Neural crest cell (in vitro differentiated cells): ENCODE measurements at places on chromosomes 2 and 18.

DNA sequence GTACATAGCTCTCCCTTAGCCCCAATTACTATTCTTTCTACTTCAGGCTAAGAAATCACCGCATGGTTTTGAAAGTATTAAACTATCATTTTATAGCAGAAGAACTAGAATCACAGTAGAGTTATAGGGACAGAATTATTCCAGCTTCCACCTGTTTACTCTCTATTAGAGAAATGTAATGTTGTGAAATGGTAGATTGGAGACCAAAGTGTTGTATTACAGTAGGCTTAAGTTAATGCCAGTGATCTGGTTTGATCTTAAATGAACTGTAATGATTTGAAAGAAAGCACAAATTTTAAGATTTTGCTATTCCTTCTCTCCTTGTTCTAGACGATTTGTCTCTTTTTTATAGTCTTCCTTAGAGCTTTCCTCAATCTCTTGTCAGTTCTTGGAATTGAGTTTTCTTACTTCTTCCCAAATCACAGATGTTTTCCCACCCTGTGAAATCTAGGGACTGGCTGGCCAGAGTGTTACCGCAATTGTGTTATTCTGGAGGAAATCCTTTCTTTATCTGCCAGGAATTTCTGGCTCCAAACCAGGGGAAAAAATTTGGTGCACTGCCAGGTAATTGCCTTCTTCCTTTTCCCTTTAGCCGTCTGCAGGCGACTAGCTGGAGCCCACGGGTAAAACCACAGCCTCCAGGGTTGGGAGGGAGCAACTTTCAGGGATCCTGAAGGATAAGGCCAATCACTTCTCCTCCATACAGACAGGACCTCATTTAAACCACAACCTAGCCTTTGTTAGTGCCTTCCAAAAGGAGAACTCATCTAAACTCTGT, 51.7 kb downstream of the NOP58 start:
- peaks cover 2% of the 10 kb centered on the region for H3K36me3 ChIP-seq
- no peak overlapping the region for H3K4me3 ChIP-seq
- no peak for DNase-seq

GRCh38 chr18:60022671-60023276, 123.0 kb downstream of the PMAIP1 start:
- no peak overlapping the region for H3K27ac ChIP-seq
- DNase-seq: no peak
- peaks cover 30% of the 10 kb centered on the region for H3K4me1 ChIP-seq
- no peak overlapping the region for H3K4me3 ChIP-seq

DNA sequence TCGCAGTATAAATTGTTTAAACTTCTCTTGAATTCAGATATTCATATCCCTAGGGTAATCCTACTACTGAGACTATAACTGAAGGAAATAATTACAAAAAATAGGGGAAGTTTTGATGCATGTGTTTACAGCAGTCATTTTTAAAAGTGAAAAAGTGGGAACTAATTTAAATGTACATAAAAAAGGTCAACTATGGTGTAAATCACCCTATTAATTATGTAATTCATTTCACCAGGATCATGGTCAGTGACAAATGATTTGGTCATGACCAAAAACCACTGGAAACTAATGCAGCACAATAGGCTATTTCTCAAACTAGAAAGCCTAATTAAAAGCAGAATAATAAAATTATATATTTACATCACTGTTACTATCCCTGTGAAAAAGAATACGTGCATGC, 5.0 kb upstream of the CNGA3 start:
- no peak overlapping the region for H3K4me3 ChIP-seq
- H3K27me3 ChIP-seq: peaks cover 51% of the 10 kb centered on the region
- H3K36me3 ChIP-seq: peaks cover 3% of the 10 kb centered on the region
- peaks cover 10% of the 10 kb centered on the region for H3K4me1 ChIP-seq
- no peak overlapping the region for H3K27ac ChIP-seq

- no peaks in the 10 kb centered on the region for H3K36me3 ChIP-seq
- peak; percentile 48 for DNase-seq
- peaks cover 94% of the 10 kb centered on the region for H3K27me3 ChIP-seq
- H3K4me1 ChIP-seq: peaks cover 17% of the 10 kb centered on the region
- H3K27ac ChIP-seq: no peak within 1 kb of the TSS
Measured at GRCh38 chr2:176128982-176129796, at the start of gene HOXD8. HOXD8 (plus strand) TSS chr2:176129705; CDS start chr2:176130367, 662 bp downstream.

- H3K27ac ChIP-seq: no peak overlapping the region
- H3K4me3 ChIP-seq: no peak overlapping the region
- H3K36me3 ChIP-seq: no peaks in the 10 kb centered on the region
- DNase-seq: peak; percentile 59
Measured at GRCh38 chr2:69816923-69817542, 12.4 kb upstream of the GMCL1 start.

DNA sequence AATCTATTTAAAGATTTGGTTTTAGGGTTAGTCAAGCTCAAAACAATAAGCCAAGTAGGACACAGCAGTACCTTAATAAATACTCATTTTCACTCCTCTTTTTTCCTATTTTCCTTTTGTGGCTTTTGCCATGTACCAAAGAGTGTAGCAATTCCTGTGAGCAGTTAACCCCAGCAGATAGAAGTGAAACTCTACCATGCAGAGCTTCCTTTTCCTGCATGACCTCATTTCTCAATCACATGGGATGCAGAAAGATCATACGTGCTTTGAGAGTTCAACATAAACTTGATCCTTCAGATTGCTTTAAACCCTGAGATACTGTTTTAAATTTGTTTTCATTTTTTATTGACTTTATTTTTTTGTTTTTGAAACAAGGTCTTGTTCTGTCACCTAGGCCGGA, 99.1 kb upstream of the ARHGAP15 start:
- H3K4me3 ChIP-seq: no peak overlapping the region
- peaks cover 8% of the 10 kb centered on the region for H3K4me1 ChIP-seq
- no peak overlapping the region for H3K27ac ChIP-seq
- no peak for DNase-seq
- no peaks in the 10 kb centered on the region for H3K36me3 ChIP-seq

GRCh38 chr2:33084433-33084832, 137.7 kb downstream of the LTBP1 start:
- H3K36me3 ChIP-seq: no peaks in the 10 kb centered on the region
- H3K4me3 ChIP-seq: no peak overlapping the region
- H3K27me3 ChIP-seq: no peaks in the 10 kb centered on the region
- H3K4me1 ChIP-seq: peaks cover 15% of the 10 kb centered on the region
- DNase-seq: no peak
- H3K27ac ChIP-seq: no peak overlapping the region

DNA sequence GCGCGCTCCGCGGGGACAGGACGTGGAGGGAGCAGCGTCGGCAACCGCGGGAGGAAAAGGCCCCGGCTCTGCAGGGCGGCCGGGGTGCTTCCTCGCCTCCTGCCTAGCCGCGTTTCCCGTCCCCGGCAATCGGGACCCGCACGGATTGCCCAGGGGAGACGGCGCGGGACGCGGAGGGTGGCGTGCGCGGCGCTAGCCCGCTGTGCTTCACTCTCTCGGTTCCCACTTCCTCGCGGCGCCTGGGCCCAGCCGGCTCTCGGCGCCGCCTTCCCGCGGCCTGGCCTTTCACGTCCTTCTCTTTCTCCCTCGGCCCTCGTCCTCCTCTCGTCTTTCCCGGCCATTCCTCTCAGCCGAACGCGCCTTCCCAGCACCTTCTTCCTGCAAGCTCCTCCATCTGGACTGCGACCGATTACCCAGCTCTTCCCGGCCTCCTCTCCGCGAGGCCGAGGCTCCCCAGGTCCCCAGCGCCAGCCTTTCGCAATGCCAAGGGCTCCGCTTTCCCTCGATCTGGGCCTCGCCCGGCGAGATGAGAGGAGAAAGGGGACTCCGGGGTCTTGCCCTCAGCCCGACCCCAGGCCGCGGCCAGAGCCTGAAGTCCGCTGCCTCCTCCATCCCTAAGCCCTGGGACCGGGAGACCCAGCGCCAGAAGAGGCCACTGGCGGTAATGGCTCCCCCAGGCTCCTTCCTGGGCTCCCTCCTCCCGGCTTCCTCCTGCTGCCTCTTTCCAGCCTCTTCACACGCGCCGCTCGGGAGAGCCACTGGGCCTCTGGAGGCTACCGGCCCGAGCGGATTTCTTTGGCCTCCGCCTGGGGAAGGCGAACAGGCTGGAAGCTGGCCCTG, 34.3 kb upstream of the ATP6V1B1 start:
- H3K27ac ChIP-seq: peak overlapping the region; percentile 96
- peaks cover 6% of the 10 kb centered on the region for H3K36me3 ChIP-seq
- H3K4me1 ChIP-seq: peaks cover 38% of the 10 kb centered on the region

DNA sequence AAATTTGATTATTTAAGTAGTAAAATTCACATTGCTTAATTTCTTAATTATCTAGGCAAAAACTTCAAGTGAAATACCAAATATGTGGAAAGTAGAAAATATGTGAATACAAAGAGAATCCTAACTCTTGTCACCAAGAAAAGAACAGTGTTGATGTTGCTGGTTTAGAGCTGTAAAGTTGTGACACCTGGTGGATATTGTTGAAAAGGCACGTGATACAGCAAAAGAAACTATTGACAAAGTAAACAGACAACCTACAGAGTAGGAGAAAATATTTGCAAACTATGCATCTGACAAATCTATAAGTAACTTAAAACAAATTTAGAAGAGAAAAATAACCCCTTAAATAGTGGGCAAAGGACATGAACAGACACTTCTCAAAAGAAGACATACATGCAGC, 25.6 kb upstream of the ZC3H15 start:
- no peak overlapping the region for H3K4me3 ChIP-seq
- no peaks in the 10 kb centered on the region for H3K4me1 ChIP-seq
- DNase-seq: no peak

DNA sequence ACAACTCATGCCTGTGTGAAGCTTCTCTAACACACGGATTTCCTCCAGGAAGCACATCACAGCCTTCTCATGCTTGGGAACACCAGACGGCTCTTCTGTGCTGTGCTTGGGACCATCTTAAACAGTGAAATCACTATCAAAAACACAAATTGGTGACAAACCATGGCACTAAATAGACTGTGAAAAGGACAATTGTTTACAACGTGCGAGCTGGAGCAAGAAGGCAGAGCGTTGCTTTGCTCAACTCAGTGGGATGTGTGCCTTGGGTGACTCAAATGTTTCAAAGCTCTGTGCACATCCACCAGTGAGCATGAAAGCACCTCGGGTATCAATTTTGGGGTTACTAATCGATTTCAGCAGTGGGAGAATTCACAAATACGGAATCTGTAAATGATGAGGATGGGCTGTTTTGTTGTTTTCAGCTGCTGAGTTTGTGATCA, 182.4 kb upstream of the ARL4C start:
- DNase-seq: no peak
- H3K4me3 ChIP-seq: no peak overlapping the region
- peaks cover 38% of the 10 kb centered on the region for H3K4me1 ChIP-seq
- H3K27me3 ChIP-seq: peaks cover 17% of the 10 kb centered on the region
- no peaks in the 10 kb centered on the region for H3K36me3 ChIP-seq
- H3K27ac ChIP-seq: no peak overlapping the region

DNA sequence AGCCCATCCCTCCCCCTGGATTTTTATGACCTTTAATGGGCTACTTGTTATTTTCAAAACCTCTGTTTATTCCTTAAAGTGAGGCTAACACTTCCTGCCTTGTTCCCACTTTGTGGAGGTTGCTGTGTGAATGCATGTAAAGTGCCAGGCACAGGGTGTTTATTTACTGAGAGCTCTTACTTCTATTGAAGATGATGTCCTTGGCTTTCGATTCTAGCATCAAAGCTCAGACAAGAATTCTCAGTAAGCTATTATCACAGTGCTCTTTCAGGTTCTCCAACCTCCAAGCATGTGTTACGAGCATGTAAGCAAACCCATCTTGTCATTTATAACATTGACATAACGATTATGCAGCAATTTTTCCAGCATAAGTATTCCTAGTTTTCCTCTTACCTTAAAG, 44.2 kb downstream of the DPYSL5 start:
- no peak overlapping the region for H3K27ac ChIP-seq
- no peak for DNase-seq
- no peak overlapping the region for H3K4me3 ChIP-seq
- peaks cover 48% of the 10 kb centered on the region for H3K4me1 ChIP-seq
- no peaks in the 10 kb centered on the region for H3K27me3 ChIP-seq

- H3K27me3 ChIP-seq: no peaks in the 10 kb centered on the region
- H3K27ac ChIP-seq: no peak overlapping the region
- DNase-seq: no peak
Measured at GRCh38 chr18:8450013-8450412, 159.2 kb upstream of the RAB12 start.

DNA sequence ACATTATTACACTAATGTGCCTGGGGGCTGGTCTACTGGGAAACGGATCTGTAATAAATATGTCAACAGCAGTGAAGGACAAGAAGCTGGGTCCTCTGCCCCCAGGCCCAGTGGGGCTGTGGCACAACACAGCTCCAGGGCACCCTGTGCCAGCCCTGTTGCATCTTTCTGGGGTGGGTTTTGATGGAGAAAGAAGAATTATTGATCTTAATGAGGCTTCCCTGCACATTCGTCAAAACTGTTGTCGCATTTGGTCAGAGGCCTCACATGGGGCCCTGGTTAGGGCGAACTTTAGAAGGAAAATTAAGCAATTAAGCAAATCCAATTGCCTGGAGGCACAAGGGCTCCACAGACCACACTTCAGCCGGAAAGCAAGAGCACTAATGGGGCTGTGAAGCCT, 30.0 kb upstream of the TWIST2 start:
- H3K27ac ChIP-seq: no peak overlapping the region
- H3K4me3 ChIP-seq: no peak overlapping the region
- peaks cover 3% of the 10 kb centered on the region for H3K36me3 ChIP-seq

DNA sequence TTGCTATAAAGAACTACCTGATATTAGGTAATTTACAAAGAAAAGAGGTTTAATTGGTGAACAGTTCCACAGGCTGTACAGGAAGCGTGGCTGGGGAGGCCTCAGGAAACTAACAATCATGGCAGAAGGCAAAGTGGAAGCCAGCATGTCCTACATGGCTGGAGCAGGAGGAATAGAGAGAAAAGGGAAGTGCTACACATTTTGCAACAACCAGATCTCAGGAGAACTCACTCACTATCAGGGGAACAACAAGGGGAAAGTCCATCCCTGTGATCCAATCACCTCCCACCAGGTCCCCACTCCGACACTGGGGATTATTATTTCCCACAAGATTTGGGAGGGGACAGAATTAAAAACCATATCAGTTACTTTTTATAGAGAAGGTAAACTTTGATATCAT, 273.5 kb upstream of the MMADHC start:
- no peak for DNase-seq
- peaks cover 3% of the 10 kb centered on the region for H3K36me3 ChIP-seq
- H3K4me3 ChIP-seq: no peak overlapping the region

DNA sequence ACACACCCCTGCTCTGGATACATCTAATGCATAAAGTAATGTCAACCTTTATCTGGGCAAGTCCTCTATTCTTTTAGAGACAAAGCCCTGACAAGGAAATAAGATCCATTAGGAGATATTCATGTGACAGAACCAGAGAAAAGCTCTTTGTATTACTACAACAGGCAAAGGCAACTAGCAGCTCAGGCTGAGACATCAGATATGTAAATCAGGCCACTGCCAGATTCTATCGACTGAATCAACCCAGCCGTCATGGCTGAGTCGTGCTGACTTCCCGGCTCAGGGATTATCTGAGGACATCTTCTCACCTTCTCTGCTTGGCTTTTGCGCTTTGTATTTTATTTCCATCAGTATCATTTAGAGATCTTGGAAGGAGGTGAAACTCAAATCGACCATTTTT, 294.5 kb downstream of the PLCL1 start:
- no peak overlapping the region for H3K27ac ChIP-seq
- H3K36me3 ChIP-seq: no peaks in the 10 kb centered on the region
- no peaks in the 10 kb centered on the region for H3K27me3 ChIP-seq
- H3K4me1 ChIP-seq: peaks cover 14% of the 10 kb centered on the region
- no peak overlapping the region for H3K4me3 ChIP-seq

GRCh38 chr2:108363024-108363907, 14.5 kb upstream of the SULT1C4 start:
- peaks cover 6% of the 10 kb centered on the region for H3K4me1 ChIP-seq
- H3K27me3 ChIP-seq: no peaks in the 10 kb centered on the region
- no peak for DNase-seq
- no peak overlapping the region for H3K27ac ChIP-seq
- no peak overlapping the region for H3K4me3 ChIP-seq
- no peaks in the 10 kb centered on the region for H3K36me3 ChIP-seq
